ENCODE measurements at places on chromosomes 5 and 9.

DNA sequence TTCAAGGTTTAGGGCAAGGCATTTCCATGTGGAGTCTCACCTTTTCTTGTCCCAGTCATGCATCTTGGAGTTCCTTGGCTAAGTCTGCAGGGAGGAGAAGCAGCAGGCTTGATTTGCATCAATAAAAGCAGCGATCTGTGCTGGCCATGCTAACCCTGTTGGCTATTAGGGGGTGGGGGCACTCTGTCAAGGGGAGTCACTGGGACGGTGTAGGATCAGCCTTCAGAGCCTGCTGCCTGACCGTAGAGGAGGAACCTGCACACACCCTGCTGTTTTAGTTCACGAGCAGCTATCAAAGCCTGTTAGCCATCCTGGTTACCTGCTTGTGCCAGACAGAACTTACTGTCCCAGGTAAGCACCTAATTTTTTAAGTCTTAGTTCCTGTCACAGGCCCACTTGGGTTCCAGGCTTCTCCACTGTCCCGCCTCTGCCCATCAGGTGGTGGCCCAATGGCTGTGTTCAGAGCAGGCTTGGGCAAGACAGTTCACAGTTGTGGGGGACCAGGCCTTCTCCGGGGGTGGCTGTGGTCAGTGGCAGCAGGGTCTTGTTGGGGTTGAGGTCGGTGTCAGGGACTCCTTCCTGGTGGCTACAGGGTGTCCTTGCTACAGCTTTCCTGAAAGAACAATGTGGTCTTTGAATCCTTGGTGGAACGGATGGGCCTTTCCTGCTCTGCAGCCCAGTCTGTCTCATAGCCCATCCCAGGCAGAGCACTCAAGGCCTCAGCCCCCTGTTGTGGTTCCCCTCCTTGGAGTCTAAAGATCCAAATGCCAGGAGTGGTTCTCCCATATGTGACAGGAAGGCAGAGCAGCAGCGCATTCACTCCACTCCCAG is 43.7 kb downstream of the SECISBP2 start:
- no peak for DNase-seq

DNA sequence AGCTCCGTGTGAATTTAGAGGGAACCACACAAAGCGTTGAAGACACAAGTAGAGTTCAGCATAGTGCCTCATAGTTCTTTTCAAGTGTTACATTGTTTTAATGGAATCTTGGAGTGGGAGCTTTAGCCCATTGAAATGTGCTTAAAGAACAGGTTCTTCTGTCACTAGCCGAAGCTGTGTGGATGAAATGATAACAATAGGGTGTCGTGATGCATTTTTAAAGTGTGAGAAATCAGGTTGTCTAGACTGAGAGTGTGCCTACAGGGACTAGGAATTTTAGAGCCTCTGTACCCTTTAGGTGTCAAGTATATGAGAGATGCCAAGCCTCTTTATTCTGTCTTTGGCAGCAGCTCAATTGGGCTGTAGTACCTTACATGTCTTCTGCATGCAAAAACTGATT is 83.0 kb downstream of the NDUFS4 start:
- no peak for DNase-seq

DNA sequence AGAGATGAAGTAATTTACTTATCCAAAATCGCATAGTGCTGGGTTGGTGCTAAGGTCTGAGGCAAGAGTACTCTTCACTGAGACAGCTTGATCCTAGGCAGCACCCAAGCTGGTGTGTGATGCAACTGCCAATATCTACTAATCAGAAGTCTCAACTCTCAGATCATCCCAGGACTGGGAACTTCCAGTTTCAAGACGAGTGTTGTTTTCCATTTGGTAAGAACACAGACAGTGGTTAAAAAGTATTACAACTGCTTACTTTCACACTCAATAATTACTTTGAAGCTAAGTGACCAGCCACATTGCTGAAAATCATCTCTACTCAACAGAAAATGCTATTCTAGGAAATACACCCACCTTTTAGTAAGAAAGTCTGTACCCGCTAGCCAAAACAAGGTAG is 45.3 kb downstream of the FBXW11 start:
- DNase-seq, result no peak

DNA sequence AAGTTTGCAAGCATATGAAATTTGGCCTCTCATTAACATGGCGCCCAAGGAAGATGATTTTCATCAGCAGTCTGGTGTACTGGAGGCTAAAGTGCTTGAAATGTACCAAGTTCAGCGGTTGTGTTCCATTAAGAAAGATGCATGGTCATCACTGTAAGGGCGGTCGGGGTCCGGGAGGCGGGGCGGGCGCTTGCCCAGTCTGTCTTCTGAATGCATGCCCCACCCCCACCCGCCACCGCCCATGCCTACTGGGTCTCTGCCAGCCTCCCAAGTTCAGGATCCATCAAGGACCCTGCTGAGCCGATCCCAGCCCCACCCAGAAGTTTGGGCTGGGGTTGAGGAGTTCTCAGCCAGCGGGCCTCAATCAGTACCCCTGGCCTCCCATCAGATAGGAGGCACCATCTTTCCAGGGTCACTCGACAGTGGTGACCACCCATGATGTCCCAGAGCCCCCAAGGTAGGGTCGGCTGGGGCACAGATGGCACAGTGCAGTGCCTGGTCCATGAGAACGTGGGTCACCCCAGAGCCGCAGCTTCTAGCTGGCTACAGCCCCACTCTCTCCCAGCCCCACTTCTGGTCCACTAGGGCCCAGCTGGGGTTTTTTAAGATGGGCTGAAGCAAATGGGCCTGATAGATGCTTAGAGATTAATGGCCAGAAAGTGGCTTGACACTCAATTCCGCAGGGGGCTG is 24.4 kb upstream of the PRDM12 start:
- no peak for DNase-seq

DNA sequence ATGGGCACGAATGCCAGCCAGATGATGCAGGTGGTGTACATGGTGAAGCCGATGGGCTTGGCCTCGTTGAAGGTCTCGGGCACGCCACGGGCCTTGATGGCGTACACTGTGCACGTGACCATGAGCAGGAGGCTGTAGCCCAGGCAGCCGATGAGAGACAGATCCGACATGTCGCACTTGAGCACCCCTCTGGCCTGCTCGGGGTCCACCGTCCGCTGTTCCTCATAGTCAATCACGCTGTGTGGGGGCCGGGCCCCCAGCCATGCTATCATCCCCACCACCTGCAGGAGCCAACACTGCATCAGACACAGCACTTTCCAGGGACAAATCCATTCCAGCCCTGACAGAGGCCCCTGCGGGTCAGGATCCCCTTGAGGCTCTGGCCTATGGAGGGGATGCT is 12.2 kb downstream of the GRM6 start:
- no peak for DNase-seq

DNA sequence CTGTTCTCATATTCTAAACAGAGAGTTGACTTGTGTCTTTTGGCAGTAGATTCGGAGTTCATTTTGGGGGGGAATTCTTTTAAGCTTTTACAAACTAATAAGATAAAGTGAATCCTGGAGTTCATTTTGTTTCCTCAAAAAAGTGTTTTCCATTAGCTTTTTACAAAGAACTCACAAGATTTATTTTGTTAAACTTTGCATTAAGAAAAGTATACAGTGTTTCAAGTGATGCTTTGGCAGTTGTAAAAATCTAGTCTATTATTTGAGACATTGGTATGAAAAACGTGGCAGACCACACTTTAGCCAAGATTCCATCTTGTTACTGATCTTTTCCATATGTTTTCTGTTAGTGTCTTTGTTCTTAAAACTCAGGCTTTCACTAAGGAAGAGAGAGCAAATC is 1.2 kb upstream of the OMD start:
- DNase-seq, result no peak

DNA sequence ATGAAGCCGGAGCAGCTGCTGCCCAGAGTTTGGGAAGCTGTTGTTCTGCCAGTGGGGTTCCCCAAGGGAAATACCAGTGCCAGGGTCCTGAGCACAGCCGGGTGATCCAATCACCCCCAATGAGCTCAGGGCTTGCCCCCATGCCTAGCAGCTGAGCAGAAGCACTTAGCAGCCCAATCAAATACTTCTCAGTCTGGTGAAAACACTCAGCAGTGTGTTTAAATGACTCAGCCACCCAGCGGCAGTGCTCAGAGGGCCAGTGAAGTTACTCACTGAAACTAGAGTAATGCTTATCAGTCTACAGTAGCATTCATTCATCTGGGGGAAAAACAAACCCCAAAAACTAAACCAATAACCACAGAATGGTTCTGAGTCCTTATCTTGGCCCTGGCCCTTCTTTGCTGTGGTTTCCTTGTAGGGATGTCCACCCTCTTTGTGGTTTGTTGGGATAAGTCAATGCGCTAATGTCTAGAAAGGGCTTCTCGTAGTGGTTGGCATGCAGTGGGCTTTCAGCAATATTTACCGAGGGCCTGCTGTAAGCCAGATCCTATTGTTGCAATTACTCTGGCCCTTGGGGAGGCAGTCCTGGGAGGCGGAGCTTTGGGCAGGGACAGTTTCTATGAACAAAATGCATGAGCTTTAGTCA is 43.1 kb downstream of the LHX2 start:
- DNase-seq, result peak; percentile 40

GRCh38 chr5:1511651-1512540 is 11.9 kb downstream of the LPCAT1 start:
- DNase-seq, result peak; percentile 23

- no peak for DNase-seq
Observed at GRCh38 chr5:81207009-81207408, 26.1 kb upstream of the CKMT2 start.

All from AG09319 (cell line).